Adrenal gland (tissue), 19 donors: ENCODE measurements at places on chromosomes 12 and 14. TPM values are rescaled to one million over a fixed set of nuclear protein-coding genes. Genes with fewer than 3 reads are reported as not detected.

GRCh38 chr12:113863455-113863845, 102.7 kb downstream of the RBM19 start:
- DNase-seq: no peak

KCNK10 gene
- total RNA-seq: 0.60 TPM

DNA sequence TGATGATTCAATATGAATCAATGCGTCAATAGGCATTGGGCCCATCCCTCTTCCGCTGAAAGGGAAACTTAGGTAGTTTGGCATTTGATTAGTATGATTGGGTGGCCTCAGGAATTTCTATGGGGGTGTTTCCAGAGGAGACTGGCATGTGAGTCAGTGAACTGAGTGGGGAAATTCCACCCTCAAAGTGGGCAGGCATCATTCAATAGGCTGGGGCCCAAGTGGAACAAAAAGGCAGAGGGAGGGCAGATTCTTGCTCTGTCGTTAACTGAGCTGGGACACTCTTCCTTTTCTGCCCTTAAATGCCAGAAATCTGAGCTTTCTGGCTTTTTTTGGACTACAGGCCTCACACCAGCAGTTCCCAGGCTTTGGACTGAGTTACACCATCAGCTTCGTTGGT, 373.5 kb downstream of the RPS29 start:
- DNase-seq: no peak

- no peak for DNase-seq
Measured at GRCh38 chr12:15350643-15351042, 28.3 kb downstream of the PTPRO start.

DNA sequence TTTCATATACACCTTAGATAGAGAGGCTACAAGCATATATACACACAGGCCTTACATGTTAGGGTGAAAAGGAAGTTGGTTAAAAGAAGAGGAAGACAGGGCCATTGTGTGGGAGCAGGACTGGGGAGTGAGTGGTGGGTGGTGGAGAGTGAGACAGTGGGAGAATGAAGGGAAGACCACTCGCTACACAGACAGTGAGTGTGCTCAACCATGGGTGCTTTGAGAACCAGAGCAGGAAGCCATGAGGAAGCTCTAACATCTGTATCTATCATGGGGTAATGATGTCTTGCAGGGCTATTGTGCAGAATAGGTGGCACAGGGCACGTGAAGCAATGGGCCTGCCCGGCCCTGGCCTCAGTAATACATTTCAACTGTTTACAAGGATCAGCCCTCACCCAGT, 11.4 kb upstream of the KRT74 start:
- DNase-seq: no peak

GRCh38 chr12:123723765-123724164, 11.6 kb downstream of the ATP6V0A2 start:
- DNase-seq: no peak

DNA sequence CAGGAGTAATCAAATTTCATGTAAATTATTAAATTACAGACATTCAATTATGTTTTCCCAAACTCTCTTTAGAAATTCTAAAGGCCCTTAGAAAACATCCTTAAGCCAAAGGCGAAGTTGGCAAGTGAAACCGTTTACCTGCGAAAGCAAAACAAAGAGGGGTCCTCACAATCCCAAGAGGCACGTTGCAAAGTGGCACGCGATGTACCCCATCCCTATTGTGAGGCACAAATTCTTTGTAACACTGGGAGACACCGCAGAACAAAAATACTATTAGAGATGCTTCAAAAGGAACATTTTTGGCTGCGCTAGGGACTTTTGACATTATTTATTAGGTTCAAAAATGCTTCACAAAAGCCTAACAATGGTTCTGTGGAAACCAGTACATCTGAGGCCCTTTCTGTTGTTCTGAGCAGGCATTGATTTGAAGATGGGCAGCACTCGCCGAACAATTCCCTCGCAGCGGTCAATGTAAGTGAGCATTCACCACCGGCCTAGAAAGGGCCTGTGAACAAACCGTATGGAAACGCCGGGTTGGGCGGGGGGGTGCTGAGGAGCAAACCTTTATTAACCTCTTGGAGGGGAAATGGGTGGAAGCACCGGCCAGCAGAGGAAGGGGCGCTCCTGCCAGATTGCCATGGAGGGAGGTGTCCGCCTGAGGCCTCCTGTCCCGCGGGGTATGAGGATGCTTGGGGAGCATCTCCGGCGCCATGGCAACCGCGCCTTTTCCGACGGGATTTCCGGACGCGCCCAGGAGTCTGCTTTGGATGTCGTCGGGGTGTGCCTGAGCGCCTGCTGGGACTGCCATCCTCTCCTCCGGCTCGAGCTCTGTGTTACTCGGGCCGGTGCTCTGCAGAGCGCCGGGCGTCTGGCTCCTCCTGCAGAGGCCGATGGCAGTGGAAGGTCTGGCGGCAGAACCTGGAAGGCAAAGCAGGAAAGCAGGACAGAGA, 193.9 kb downstream of the C12orf42 start:
- DNase-seq: no peak

RNF41 gene
- total RNA-seq: 90.6 TPM

- DNase-seq: peak; percentile 83
Measured at GRCh38 chr14:98952593-98953350, 319.2 kb downstream of the BCL11B start.

GRCh38 chr14:52922059-52922458, 28.8 kb downstream of the FERMT2 start:
- DNase-seq: no peak

DNA sequence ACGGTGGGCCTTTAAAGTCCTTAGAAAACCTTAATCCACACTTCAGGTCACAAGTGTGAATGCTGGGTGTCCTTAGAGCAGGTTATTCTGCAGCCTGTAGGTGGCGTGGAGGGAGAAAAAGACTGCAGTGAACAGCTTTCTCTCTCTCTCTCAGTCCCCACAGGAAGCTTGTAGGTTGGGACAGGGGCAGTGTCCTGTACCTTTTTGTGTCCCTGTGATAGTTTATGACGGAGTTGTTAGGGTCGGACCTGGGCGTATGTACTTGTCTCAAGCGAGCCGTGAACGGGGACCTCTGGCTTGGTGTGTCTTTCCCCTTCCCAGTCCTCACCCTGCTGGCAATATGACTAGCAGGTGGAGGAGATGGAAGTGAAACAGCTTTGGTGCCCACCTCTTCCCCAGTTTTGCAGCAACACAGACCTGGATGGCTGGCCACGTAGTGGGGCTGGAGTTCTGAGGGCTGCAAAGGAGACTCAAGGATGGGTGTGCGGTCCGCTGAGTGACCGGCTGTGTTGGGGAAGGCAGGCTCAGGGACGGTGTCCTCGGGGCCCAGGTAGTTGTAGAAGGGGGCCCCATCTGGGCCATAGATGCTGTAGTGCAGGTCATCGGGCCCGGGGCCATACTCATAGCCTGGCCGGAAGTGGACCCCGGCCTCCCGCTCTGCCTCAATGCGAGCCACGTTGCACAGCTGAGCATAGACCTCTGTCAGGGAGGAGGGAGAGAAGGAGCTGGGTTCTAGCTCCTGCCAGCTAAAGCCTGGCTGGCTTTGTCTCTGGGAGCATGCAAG, 8.9 kb downstream of the ISCA2 start:
- no peak for DNase-seq

WIF1 gene
- total RNA-seq: not detected

DNA sequence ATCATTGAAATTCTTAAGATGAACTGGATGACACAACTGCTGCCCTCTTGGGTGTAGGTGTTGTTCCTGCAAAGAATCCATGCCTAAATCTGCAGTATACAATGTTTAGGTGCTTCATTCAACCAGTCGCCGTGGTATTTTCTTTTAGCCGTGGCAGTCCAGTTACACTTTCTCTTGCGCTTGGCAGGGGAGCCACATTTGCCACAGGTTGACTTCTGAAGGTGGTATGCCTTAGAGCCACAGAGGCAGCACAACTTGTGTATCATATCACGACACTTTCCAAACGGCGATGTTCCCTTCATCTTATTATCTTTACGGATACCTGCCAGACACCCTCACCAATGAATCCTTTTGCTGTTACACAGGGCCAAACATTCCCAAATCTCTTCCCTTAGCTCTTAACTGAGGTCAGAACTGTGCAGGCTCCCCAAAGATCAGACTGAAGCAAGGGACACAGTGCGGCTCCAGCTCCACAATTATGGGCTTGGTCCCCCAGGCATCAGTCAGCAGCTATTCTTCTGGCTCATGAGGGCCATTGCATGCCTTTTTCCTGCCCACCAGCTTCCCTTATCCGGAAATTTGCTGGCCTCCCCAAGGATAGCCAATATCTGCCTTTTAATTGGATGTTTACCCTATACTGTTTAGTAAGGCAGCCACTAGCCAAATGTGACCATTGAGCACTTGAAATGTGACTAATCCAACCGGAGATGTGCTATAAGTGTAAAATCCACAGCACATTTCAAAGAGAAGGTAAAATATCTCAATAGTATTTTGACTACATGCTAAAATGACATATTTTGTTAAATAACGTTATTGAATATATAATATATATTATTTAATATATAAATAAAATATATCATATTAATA, 50.7 kb downstream of the SENP1 start:
- DNase-seq: no peak

CMA1 gene
- total RNA-seq: not detected

GRCh38 chr12:76035045-76035444, 3.5 kb upstream of the PHLDA1 start:
- no peak for DNase-seq

TSHR gene
- total RNA-seq: 0.50 TPM

GLI1 gene
- total RNA-seq: 0.74 TPM

- DNase-seq: no peak
Measured at GRCh38 chr12:117456076-117456475, 94.7 kb upstream of the NOS1 start.

TAS2R30 gene
- 2.7 TPM for total RNA-seq

PPM1H gene
- total RNA-seq: 3.4 TPM

DNA sequence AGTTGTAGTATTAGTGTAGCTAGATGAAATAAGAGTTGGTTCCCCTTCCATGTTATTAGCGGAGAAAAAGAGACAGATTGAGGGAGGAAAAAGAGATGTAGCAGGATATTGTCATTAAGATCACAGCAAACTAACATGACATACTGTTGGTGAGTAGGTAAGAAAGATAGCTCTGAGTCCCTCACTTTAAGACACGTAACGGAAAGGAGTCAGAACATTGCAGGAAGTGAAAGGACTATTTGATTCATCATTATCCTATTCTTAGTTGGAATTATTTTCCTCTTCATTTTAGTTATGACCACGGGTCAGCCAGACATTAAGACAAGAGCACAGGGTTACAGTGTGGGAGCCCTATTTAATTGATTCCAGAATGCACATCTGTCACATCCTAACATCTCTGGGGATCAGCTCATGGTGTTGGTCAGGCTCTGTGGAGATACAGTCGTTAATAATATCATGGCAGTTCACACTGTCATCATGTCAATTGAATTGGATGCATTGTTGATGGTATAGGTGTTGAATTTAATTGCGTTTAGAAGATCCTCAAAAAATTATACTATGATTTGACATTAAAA, 55.0 kb downstream of the TMX1 start:
- no peak for DNase-seq

DNA sequence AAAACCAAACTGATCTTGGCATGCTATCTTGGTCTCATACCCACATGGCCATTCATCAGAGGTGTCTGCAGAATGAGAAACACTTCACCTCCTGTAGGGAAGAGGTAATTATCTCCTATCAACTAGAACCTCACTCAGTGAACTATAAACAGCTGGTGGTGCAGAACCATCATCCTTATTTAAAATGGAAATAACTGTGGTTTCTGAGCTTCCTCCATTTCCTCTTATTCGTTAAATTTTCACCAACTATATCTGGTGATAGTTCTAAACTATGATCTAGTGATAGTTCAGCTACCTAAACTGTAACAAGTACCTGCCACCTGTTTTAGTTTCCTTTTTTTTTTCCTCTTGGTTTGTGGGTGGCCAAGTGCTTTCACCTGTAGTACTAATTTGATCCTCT, 218.5 kb downstream of the FUT8 start:
- no peak for DNase-seq

ANKRD33 gene
- total RNA-seq: 0.41 TPM

DNA sequence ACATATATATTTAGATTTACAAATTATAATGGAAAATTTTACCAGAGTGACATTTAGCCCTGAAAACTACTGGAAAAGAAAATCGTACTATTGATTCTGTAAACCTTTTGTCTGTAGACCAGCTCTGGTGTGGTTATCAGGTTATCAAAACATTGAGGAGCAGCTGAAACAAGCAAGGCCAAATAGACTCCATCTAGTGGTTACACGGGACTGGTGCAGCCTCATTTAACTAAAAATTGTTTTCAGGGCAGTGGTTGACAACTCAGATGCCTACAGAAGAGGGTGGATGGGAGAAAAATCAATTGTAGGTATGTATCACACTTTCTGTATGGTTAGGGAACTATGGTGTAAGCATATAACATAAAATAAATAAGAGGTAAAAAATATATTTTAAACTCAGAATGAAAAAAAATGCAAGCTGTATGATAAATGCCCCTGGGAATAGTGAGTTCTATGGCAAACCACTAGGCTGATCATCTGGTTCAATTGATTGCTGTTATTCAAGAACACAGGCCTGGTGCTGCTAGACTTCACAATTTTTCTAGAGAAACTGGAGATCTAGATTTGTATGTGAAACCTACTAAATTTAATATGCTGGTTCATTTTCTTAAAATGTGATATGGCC, 51.2 kb downstream of the ACSS3 start:
- DNase-seq: peak; percentile 65

DNA sequence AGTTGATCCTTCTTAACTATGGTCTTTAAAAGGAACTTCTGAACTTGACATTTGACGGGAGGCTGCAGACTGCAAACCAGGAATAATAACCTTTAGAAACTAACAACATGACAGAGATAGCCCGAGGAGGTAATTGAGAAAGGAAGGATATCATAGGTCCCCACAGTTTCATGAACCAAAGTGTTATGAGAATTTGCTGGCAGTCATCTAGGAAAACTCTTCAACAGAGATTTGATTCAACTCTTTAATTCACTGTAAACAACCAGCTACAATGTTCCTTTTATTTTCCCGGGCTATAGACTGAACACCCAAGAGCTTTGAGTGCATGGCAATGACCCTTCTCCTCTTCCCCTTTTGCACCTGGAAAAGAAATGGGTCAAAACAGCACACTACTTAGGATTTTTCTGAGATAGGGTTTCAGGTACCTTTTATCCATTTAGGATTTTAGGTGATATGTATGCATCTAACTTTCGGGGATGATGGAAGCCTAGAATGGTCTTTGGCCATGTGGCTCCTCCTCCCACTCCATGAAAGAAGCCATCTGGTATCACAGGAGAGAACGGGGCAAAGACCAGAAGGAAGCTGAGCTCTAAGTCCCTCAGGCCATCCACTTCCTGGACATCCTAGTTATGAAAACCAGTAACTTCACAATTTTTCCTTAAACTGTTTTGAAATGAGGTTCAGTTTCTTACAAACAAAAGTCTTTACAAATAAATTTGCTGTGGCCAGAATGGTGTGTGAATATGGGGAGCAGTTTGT, 23.0 kb downstream of the GLT8D2 start:
- no peak for DNase-seq

GRCh38 chr12:130880411-130880885, 8.6 kb downstream of the RAN start:
- no peak for DNase-seq

GRCh38 chr14:79137045-79137430, 966.9 kb downstream of the NRXN3 start:
- DNase-seq: no peak

- DNase-seq: no peak
Measured at GRCh38 chr12:2960996-2961616, 1.9 kb downstream of the TEAD4 start.

ANKS1B gene
- 19.6 TPM for total RNA-seq

GRCh38 chr12:95413576-95413975, 60.4 kb upstream of the METAP2 start:
- no peak for DNase-seq

- no peak for DNase-seq
Measured at GRCh38 chr14:68671909-68672308, 121.0 kb downstream of the ZFP36L1 start.

GRCh38 chr12:91889910-91890309, 255.7 kb downstream of the BTG1 start:
- no peak for DNase-seq
